ENCODE measurements at places on chromosomes 11 and 22.

DNA sequence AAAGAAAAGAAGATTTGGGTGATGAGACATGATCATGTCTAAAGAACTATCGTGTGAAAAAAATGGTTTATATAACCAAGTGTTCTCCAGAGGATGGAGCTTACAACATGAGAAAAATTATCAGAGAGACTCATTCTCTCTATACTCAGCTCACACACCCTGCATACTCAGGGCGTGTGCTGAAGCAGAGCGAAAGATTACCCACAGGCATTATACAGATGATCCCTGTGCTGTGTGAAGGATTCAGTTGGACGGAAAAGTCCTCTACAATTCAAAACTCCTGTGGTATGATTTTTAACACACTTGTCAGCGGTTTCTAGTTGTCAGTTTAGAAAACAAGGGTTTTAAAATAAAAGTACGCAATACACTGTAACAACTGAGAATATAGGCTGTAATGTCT is 267.3 kb downstream of the DLG2 start:
- DNase-seq: no peak

- no peak for DNase-seq
Measured at GRCh38 chr11:133618544-133618943, 86.2 kb upstream of the OPCML start.

DNA sequence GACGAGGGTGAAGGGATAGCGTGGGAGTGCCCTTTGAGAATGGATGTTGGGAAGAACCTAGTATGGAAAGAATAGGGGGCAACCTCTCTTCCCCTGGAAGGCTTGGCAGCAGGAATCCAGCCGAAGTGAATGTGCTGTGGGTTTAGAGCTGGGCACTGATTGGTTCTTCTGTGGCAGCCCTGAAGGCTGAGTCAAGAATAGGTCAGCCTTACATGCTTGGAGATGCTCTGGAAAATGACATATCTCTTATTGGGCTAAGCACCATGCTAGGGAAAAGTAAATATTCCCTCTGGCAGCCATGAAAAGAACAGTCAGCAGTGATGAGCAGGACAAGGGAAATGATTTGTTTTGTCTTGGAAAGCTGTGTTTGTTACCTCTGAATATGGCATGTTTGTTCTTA is 149.5 kb downstream of the COMMD9 start:
- DNase-seq: no peak

GRCh38 chr11:121557348-121557747 is 104.6 kb upstream of the SORL1-AS1 start:
- DNase-seq: no peak

- DNase-seq: no peak
Measured at GRCh38 chr22:24875862-24876506, 70.0 kb downstream of the SGSM1 start.

DNA sequence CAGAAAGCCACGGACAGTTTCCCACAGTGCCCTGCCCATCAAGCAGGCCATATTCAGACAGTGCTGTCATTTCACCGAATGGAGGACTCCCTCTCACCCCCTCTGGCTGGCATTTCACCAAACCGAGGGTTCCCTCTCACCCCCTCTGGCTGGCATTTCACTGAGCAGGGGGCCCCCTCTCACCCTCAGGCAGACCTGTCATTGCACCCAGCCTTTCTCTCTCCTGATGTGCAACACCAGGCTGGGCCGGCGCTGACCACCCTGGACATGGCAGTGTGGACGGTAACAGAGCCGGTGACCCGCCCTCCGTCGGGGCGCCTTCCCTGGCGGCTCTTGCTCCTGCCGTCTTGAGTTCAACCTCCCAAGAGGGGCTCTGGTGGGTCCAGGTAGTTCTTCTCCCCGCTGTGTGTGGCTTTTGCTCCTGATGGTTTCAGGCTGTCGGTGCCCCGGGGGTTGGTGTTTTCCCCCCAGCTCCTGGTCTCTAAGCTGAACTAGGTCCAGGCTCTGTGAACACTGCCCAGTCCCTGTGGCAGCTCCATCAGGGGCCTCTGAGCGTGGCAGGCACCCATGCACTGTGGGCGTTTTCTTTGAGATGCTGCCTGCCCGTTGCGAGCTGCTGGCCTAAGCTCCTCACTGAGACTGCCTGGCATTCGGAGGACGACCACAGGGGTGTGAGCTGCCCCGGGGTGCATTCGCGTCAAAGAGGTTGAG is 46.9 kb downstream of the SMIM38 start:
- no peak for DNase-seq

- peak; percentile 52 for DNase-seq
Measured at GRCh38 chr11:23865341-23865975, 631.4 kb upstream of the LUZP2 start.

- DNase-seq: no peak
Measured at GRCh38 chr11:111183706-111184105, 61.8 kb upstream of the POU2AF2 start.

DNA sequence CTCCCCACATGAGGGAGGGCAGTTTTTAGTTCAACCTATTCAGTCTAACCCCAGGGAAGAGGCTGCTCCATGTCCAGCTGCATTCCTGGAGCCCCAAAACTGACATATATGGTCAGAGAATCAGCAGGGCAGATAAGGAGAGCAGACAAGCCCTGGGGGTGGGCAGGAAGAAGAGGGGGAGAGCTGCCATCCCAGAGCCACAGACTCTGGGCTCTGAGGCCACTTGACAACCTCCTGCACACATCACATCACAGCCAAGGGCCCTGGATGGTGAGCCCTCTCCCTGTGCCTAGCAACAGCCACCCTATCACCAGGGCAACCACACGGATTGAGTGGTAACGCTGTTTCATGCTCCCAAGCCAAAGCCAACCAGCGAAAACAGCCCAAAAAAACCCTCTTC is 3.1 kb downstream of the ARHGAP1 start:
- DNase-seq: peak; percentile 14

GRCh38 chr22:27632451-27633295 is 168.9 kb downstream of the MN1 start:
- DNase-seq: peak; percentile 17

DNA sequence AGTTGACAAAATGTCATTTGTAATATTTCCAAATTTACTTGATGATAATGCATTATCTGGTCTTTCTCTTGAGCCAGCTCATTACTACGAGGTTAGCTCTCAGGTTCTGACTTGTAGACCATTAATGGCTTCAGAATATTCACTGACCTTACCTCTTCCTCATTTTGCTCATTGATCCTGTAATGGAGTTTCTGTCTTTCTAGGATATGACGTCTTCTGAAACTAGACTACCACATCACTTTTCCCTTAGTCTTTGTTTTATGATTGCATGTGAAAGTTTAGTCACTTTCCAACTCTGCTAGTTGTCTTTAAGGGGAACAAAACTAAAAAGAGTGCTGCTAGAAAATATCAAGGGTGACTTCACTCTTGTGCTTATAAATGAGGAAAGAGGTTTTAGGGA is 697.6 kb downstream of the JRKL start:
- no peak for DNase-seq

- no peak for DNase-seq
Measured at GRCh38 chr22:39173787-39174497, 21.5 kb upstream of the CBX7 start.

DNA sequence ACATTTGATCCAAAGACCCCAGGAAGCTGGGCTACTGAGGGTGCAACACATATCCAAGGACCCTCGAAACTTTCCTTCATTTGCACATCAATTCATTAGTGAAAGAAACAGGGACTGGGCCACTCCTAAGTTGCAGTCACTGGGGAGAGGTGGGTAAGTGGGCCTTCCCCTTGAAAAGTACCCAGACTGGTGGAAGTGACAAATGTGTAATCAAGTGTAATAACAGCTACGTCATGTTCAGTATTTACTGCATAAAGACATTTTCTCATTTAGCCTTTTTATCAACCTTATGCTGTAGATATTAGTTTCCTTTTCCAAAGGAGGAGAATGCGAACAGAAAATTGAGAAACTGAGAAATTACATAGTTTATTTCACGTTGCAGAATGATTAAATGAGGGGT is 101.9 kb upstream of the OLFML1 start:
- DNase-seq: no peak

- DNase-seq: no peak
Measured at GRCh38 chr22:23774922-23775436, 2.3 kb downstream of the MMP11 start.

GRCh38 chr11:85307366-85307765 is 319.8 kb downstream of the DLG2 start:
- DNase-seq: no peak

- no peak for DNase-seq
Measured at GRCh38 chr22:44160421-44160820, 20.3 kb upstream of the PARVG start.

DNA sequence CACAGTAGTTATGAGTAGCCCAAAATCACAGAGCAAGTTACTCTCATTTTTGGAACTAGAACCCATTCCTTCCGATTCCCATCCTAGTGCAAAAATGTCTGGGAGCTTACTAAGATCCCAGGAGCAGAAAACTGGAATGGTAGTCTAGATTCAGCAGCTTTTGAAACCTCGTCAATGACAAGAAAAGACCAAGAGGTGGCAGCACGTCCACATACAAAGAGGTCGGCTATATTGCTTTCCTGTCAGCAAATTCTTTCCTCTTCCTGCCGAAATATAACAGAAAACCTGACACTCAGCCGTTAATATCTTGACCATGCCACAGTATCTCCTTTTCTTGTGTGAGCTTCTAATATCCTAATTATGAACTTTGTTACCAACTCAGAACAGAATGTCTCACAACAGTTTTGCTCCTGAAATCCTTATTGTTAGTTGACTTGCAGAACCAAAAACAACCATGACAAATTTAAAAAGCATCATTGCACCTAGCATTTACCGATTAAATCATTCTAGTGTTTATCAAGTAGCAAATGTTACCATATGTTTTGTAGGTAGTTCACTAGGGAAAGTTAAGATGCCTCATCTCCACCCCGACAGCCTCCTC is 92.8 kb upstream of the OR9G4 start:
- peak; percentile 75 for DNase-seq

DNA sequence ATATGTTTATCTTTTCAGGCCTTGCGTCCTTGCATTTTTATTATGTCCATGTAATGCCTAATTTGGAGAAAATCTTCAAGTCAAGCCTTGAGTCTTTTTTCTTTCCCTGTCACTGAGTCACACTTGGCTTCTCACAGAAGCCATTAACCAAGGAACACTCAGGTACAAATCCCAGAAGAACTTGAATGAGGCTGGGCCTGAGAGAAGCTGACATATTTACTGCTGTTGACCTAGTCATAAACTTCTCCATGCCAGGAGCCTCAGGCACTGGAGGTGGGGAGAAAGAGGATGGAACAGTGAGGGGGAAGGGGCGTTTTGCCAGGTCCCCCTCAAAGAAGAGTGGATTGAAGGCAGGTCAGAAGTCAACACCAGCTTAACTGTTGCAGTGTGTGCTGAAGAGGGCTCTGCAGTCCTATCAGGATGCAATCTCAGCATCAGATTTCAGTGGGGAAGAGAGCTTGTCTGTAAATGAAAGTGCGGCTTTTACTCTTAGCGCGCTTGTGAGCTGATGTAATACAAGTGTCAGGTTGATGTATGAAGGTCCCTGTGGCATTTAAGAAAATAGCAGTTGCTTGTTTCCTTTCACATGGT is 526.0 kb downstream of the ETS1 start:
- DNase-seq: no peak

DNA sequence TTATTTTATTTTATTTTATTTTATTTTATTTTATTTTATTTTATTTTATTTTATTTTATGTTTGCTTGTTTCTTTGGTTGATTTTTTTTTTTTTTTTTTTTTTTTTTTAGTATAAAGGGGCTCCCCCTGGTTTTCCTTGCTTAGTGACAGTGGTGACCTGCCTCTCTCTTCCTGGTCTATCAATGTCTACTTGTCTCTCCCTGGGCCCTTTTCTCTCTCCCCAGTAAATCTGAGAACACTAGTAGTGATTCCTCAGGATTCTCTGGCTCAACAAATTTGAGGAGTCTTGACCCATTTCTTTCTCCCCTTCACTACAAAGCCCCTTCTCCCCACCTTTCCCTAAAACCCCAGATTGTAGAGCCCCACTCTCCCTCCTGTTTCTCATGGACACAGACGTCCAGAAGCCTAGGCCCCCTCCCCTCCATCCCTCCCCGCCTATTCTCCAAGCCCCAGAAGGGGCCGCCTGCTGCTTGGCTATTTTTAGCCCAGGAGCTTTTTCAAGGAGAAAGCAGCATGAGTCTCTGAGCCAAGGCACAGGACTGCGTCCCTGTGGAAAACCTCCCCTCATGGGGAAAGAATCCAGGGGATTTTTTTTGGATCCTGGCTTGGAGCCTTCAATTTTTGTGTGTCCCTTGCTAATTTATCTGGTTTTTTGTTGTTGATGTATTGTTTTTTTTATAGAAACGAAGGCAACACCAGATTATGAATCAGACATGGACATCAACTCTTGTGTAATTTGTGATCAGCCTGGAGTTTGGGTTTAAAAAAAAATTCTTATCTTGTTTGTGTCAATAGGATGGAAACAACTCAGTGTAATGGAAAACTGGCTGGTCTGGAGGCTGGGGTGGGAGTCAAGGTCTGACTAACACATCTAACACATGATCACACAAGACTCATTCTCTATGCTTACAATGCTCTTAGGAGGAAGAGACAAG is 17.5 kb upstream of the ACCSL start:
- DNase-seq: no peak

DNA sequence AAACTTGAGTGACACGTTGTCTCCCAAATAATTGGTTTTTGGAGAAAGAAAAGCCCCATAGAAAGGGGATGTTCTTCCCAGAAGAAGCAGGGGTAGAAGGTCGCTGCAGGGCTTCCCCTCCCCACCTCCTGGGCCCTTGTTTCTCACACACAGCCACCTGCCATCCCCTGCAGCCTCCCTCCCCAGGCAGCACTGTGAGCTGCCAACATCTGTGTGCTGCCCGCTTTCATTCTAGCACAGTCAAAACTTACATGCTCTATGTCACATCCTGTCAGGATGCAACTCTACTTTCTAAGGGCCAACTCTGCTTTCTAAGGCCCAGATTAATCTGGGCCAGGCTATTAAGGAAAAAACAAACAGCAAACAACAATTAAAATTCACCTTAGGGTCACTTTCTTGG is 309.4 kb upstream of the ZC3H12C start:
- DNase-seq: no peak

DNA sequence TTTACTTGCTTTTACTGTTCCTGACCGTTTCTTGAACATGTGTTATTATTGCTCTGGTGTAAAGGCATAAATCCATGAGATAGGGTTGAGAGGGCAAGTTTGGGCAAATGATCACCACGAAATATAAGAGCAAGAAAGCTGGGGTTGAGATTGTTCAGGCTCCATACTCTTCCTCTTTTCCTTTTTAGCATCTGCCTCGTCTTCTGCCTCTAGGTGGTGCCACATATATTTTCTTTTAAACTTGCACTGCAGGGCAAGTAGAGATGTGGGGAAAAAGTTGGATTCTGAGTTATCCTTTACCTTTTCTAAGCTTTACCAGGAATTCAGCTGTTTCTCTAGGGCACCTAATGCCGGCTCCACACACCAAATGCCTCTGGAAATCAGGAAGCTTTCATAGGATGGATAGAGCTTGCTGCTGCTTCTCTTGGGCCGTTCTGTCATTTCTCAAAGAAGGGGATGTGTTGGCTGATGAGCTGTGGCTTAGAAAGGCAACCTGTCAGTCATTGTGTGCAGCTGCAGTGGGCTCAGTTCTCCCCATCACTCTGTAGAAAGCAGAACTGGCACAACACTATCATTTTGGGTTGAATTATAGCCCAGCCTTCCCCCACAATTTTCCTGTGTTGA is 98.2 kb downstream of the LDLRAD3 start:
- DNase-seq: peak; percentile 11

- DNase-seq: peak; percentile 81
Measured at GRCh38 chr11:61041755-61042518, 60.4 kb upstream of the CD5 start.

GRCh38 chr11:35393098-35393497 is 26.3 kb downstream of the SLC1A2 start:
- no peak for DNase-seq

- no peak for DNase-seq
Measured at GRCh38 chr11:113724778-113725177, 18.7 kb upstream of the TMPRSS5 start.
